ENCODE measurements at places on chromosomes 3 and 15.

GRCh38 chr15:74780523-74781430 lies 1.1 kb upstream of the CSK start:
- DNase-seq: no peak

- no peak for DNase-seq
Observed at GRCh38 chr15:40731034-40731433, 24.0 kb downstream of the RMDN3 start.

DNA sequence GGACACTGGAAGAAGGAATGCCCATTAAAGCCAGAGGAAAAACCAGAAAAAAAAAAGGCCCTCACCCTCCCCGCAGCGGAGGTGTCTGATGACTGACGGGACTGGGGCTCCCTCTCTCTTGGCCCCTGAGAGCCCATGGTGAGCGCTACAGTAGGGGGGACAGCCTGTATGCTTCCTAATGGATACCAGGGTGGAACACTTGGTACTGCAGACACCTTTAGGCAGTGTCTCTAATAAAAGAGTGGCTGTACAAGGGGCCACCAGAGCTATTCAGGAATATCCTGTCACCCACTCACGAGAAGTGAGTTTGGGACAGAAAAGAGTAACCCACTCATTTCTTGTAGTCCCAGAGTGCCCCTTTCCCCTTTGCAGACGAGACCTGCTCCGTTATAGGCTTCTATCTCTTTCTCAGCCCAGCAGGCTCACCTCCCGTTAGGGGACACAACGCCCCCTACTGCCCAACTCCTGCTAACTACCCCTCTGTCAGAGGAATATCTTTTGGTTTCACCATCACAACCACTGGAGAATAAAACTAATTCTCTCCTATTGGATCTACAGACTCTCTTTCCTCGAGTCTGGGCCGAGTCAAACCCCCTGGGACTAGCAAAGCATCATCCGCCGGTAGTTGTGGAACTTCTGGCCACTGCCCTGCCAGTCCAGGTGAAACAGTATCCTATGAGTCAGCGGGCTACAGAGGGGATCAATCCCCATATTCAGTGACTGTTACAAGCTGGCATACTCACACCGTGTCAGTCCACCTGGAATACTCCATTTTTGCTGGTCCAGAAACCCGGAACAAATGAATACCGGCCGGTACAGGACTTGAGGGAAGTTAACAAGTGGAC lies 40.8 kb downstream of the ZBTB11 start:
- DNase-seq: peak; percentile 59

GRCh38 chr3:37590328-37591079 lies 271.2 kb upstream of the CTDSPL start:
- no peak for DNase-seq

GRCh38 chr15:56765251-56765650 lies 31.9 kb upstream of the ZNF280D start:
- DNase-seq: peak; percentile 8

GRCh38 chr3:98743071-98743470 lies 20.1 kb upstream of the ST3GAL6 start:
- no peak for DNase-seq

DNA sequence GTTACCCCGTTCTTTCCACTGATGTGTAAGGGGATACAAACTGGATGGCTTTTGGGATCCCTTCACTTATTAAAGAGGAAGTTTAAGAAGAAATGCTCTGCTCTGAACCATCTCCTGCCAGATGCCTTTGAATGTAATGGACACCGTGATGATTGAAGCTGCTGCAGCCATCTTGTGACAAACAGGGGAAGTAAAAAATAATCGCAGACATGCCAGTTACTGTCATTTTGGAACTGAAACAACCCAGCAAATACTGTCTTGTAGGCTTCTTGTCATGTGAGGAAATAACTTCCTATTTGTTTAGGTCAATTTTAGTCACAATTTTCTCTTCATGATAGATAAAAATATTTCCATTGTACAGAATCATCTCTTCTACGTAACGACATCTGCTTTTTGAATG lies 224.0 kb downstream of the CHL1 start:
- no peak for DNase-seq

DNA sequence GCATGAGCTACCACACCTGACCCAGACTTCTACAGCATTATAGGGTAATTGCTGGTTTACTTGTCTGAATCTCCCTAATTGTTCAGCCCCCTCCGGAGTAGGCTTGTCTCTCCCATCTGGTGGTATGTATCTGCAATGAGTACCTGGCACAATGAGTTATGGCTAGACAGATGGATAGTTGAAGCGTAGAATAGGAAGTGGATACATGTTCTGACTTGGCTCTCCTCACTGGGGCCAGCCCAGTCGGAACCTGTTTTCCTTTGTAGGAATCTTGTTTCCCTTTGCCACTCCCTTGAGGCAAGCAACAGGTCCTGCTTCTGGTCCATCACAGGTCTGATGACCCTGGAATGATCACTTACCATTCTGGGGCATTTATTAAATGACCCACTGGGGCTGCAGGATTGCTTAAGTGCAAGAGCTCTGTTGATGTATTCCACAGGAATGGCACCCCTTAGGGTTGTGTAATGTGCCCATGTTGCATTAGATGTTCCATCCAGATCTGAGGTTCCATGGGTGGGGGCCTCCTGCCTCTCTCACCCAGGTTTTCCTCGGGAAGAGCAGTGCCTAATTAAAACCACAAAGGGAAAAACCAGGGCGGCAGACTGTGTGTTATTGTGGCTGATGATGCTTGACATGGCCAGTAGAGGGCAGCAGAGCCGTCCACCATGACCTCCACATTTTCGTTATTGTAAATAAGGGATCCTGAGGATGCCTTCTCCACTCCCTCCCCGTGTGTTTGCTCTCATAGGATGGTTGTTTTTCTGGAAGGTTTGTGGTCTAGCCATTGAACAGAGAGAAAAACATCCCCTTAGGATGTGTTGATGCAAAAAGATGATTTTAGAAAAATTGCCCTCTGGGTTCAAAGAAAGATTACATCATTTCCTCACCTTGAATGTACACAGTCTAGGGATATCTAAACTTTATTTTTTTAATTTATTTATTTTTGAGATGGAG lies 58.0 kb downstream of the CMTM8 start:
- peak; percentile 27 for DNase-seq

- no peak for DNase-seq
Observed at GRCh38 chr3:10233988-10234387, 14.3 kb upstream of the TATDN2 start.

GRCh38 chr15:58235961-58236360 lies 97.8 kb downstream of the AQP9 start:
- no peak for DNase-seq

GRCh38 chr15:65408324-65409035 lies 14.3 kb downstream of the IGDCC4 start:
- no peak for DNase-seq

DNA sequence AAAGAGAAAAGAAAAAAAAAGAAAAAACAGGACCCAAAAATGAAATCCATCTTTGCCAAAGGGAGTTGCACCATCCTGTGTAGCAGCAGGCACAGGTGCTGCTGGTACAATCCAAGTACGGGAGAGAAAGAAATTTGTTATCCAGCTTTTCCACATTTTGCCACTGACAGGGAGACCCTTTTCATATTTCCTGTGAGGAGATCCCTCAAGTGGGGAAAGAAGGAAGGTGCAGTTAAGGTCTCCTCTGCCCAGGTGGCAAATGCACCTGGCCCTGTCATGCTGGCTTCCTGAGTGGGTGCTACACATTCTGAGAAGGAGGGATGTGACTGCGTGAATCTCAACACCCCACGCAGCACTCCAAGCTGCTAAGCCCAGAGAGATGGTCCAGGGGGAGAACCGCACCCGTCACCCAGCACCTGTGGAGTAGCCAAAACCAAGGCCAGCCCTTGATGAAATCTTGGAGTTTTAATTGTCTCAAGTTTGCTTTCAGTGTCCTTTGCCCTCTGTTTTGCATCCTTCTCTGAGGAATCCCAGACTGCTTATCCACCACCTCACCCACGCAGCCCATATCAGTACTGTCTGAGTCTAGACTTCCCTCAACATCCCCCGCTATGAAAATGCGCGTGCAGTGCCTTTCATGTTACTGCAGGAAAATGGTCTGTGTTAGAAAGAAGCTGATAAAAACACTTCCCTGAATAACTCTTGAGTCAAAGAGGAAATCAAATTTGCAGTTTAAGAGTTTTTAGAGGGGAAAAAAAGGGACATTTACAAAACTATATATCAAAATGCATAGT lies 141.9 kb upstream of the THBS1 start:
- peak; percentile 17 for DNase-seq

GRCh38 chr15:51342227-51342999 lies 958 bp downstream of the GLDN start:
- DNase-seq: no peak

DNA sequence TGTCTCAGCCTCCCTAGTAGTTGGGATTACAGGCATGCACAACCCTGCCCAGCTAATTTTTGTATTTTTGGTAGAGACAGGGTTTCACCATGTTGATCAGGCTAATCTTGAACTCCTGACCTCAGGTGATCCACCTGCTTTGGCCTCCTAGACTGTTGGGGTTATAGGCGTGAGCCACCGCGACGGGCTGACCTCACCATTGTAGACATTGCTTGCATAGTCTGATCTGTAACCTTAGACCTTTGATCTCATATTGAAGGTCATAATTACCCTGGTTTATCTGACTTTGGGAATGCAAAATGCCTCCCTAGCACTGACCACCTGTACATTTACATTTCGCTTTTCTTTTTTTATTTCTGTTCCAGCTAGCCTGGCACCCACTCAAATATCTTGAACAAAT lies 31.2 kb downstream of the ADGRG7 start:
- no peak for DNase-seq

- no peak for DNase-seq
Observed at GRCh38 chr3:68135067-68135466, 480.7 kb upstream of the SUCLG2 start.

- no peak for DNase-seq
Observed at GRCh38 chr15:80560601-80561400, 134.3 kb upstream of the ABHD17C start.

DNA sequence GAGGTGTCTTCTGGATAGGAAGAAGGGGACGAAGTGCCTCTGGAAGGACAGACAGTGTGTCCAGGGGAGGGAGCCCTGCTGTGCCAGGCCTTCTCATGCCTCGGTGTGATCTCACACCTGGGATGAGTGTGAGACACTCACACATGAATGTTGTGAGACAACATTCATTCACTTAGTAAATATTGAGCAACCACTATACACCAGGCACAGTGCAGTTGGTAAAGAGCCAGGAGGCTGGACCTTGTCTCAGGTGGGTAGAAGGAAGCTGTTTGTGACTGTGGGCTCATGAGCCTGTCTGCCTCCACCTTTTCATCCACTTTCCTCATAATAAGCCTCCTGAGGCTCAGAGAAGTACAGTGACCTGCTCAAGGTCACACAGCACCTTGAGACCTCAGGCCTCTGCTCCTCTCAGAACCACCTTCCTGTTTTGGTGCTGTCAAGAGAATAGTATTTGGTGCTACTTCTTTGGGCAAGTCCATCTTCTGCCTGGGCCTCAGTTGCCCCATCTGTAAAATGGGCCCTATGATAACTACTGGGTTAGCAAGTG lies 20.9 kb downstream of the SLC6A6 start:
- DNase-seq: no peak

DNA sequence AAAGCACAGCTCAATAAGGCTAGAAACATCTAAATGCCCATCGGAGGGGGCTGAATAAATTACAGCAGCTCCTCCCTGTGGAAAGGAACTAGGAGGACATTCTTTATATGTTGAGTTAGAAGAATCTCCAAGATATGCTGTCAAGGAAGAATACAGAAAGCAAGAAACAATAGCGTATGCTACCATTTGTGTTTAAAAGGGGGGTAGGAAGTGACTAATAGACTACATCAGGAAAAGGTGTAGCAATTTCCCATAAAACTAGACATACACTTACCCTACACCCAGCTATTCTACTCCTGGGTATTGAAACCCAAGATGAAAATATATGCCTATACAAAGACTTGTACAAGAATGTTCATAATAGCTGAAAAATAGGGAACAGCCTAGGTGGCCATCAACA lies 21.6 kb downstream of the SEC61A1 start:
- DNase-seq: no peak

DNA sequence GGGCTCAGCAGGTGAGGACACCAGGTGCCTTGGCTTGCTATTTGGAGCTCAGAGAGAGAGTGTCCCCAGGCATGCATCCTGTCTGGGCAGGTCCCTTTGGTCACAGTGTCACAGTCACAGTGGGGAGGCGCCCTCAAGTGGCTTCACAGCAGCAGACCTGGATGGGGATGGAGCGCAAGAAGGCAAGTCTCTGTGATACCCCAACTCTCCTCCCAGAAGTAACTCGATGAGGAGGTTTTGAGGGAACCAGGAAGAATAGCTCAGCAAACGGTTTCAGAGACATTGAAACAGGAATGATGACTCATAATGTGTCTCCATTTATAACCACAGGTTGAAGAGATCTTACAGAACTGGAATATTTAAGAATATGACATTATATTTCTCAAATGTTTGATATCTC lies 66.5 kb upstream of the SH3GL3 start:
- DNase-seq: peak; percentile 31

- no peak for DNase-seq
Observed at GRCh38 chr3:27224197-27224596, 145.0 kb downstream of the NEK10 start.

DNA sequence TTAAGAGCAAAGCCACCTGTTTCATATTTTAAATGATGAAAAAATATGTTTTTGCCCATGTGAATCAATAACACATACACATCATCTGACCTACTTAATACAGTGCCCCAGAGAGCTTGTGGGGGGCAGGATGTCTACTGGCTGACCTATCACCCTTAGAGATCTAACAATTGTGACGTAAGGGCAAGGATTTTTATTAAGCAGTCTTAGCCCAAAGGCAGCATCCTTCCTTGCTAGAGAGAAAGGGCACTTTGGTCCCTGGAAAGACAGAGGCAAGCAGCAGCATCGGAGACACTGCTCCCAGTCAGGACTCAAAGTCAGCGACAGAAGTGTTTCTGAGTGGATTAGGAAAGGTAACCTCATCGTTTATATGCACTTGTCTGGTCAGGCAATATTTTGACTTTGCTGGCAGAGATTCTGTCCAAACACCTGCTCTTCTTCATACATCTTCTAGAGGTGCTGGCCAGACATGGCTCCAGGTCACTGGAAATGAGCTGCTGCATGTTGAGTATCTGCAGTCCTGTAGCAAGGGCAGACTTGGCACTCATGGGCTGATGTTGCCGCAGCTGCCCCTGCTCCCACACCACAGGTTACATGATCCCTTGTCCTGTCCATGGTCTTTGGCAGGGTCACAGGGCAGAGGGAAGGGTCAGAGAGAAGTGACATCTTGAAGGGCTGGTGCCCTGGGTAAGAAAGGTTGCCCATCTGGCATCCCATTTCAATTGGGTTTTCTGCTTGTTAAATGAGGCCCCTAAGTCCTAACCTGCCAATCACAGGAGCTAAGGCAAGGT lies 1.8 kb downstream of the CXCR6 start:
- no peak for DNase-seq
